ENCODE measurements at places on chromosomes 7 and 10. TPM values are rescaled to one million over a fixed set of nuclear protein-coding genes. Genes with fewer than 3 reads are reported as not detected.

Gene UTF1
- total RNA-seq = not detected

- no peaks in the 10 kb centered on the region for H3K36me3 ChIP-seq
- no peak for DNase-seq
- H3K27me3 ChIP-seq = no peaks in the 10 kb centered on the region
- H3K4me3 ChIP-seq = no peak overlapping the region
- H3K27ac ChIP-seq = no peak overlapping the region
Measured at GRCh38 chr7:2474224-2474623, 2.0 kb downstream of the GRIFIN start.

GRCh38 chr7:380711-381210, 90.8 kb downstream of the FOXL3 start:
- H3K27me3 ChIP-seq = peaks cover 31% of the 10 kb centered on the region
- peaks cover 7% of the 10 kb centered on the region for H3K4me1 ChIP-seq
- H3K4me3 ChIP-seq = no peak overlapping the region
- H3K27ac ChIP-seq = no peak overlapping the region
- peak; percentile 8 for DNase-seq

Gene CRPPA
- 6.1 TPM for total RNA-seq

DNA sequence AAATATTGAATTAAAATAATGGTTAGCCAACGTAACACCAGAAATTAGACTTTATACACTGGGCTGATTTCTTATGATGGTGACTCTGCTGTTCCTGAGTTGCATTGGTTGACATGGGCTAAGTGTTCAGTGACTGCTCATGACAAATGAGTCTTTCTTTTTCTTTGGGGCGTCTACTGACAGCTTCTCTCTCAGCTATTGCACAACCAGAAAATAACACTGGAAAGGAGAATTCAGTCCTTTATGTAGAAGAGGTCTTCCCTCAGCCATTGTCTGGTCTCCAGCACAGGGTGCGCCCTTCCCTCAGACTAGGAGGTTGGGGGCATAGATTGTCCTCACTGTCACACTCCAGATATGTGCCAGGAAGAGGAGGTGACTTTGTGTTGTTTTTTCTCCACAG, 21.6 kb downstream of the PNLIP start:
- H3K27ac ChIP-seq = no peak overlapping the region
- no peaks in the 10 kb centered on the region for H3K4me1 ChIP-seq
- DNase-seq = no peak
- no peaks in the 10 kb centered on the region for H3K27me3 ChIP-seq
- no peaks in the 10 kb centered on the region for H3K36me3 ChIP-seq
- no peak overlapping the region for H3K4me3 ChIP-seq

Gene ARMH3
- total RNA-seq = 62.7 TPM

DNA sequence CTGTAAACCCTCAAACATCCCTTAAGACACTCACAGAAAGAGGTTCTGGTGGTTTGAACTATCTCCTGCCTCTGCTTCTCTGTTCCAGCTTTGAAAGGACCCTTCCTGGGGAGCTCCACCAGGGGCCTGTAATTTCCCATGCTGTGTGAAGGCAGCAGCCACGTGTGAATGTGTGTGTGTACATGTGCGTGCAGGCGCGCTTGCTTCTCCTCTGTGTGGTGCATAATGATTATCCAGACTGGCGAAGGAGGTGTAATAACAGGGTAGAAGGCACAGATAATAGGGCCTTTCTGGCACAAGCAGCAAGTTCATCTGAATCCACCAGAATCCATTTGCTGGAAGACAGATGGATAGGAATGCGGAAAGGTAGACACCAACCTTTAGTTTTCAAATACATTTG, 466.5 kb downstream of the GRID1 start:
- H3K36me3 ChIP-seq = no peaks in the 10 kb centered on the region
- no peak overlapping the region for H3K4me3 ChIP-seq
- H3K27me3 ChIP-seq = no peaks in the 10 kb centered on the region
- H3K4me1 ChIP-seq = no peaks in the 10 kb centered on the region
- H3K27ac ChIP-seq = no peak overlapping the region
- DNase-seq = no peak

Gene LARP4B
- total RNA-seq = 69.7 TPM

DNA sequence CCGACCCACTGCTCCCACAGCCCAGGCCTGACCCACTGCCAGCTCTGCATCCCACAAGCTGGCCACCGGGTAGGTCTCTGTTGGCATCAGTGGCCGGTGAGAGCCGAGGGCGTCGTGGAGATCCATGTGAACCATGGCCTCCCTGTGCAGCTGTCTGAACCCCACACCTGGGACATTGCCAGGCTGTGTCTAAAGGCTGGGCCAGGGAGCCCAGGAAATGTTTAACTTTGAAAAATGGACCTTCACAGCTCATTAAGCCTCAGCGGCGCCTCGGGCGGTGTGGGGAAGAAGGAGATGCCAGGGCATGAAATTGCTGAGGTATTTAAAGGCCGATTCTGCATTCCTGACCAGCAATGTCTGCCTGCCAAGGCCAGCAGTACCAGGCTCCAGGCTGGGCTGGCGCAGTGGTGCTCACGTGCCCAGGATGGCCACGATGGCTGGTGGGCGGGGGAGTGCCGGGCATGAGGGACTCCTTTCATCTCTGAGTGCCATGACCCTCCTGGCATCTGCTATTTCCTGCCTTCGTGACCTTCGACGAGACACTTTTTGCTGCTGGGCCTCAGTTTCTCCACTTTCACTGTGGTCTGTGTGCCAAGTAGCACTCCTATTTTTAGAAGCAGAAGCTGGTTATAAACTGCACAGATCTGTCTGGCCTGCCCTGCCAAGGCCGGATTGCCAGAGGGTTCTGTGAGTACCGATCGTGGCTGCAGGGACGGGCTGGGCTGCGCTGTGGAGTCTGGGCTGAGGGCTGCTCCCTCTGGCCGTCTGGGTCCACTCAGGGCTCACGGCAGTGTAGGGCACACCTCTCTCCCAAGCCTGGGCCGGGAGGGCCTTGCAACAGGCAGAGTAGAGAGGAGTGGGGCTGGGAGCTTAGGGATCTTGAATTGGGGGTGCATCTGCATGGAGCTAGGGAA, 21.8 kb downstream of the ELFN1 start:
- H3K27ac ChIP-seq = peak overlapping the region; percentile 76
- DNase-seq = peak; percentile 82
- no peaks in the 10 kb centered on the region for H3K36me3 ChIP-seq
- no peak overlapping the region for H3K4me3 ChIP-seq
- peaks cover 14% of the 10 kb centered on the region for H3K4me1 ChIP-seq
- H3K27me3 ChIP-seq = no peaks in the 10 kb centered on the region

DNA sequence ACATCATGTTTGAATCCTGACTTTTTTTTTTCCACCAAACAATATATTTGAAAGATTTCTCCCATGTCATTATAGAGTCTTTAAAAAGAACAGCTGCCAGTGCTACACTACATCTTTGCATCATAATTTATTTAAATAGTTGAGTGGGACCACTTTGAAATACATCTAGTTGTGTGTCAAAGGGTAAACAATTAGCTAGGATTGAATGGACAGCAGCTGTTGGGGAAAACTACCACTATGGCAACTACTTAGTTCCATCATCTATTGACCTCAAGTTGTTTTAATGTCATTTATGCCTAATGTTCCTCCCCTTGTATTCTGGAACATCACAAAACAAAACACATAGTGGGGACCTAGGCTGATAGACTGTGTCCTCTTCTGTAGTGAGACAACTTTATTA, 985.1 kb downstream of the SORCS1 start:
- H3K4me1 ChIP-seq = no peaks in the 10 kb centered on the region
- no peak overlapping the region for H3K27ac ChIP-seq
- H3K4me3 ChIP-seq = no peak overlapping the region

DNA sequence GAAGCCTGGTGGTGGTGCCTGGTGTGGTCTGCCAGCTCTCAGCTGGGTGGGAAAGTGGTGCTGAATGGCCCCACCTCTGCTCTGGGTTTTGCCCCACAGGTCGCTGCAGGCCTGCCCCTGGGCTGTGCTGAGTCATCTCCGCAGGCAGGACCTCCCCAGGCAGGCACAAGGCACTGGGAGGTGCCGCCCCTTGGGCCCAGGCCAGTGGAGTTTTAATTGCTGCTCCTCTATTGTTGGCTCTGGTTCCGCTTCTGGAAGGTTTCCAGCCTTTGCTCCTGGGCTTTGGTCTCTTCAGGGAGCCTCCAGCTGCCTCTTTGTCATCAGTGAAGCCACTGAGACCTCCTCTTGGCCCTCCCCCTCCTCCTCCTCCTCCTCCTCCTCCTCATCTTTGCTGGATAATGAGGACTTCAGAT, 180.3 kb upstream of the GRB10 start:
- H3K36me3 ChIP-seq = no peaks in the 10 kb centered on the region
- peak; percentile 85 for DNase-seq
- peaks cover 7% of the 10 kb centered on the region for H3K4me1 ChIP-seq
- no peak overlapping the region for H3K27ac ChIP-seq
- no peak overlapping the region for H3K4me3 ChIP-seq

Gene CYP26C1
- total RNA-seq = not detected

Gene TCTN3
- 20.6 TPM for total RNA-seq

Gene CPA4
- total RNA-seq = not detected

GRCh38 chr7:44262031-44262430, 61.3 kb downstream of the YKT6 start:
- no peak overlapping the region for H3K4me3 ChIP-seq
- peaks cover 84% of the 10 kb centered on the region for H3K4me1 ChIP-seq
- no peak overlapping the region for H3K27ac ChIP-seq
- H3K36me3 ChIP-seq = no peaks in the 10 kb centered on the region
- no peak for DNase-seq

Gene ADCYAP1R1
- 2.5 TPM for total RNA-seq

Gene FAM25C
- not detected for total RNA-seq

- H3K27ac ChIP-seq = no peak overlapping the region
- DNase-seq = no peak
- peaks cover 41% of the 10 kb centered on the region for H3K27me3 ChIP-seq
- H3K36me3 ChIP-seq = no peaks in the 10 kb centered on the region
Measured at GRCh38 chr10:26225322-26225721, 8.7 kb downstream of the GAD2 start.

Gene TFPI2
- 0.97 TPM for total RNA-seq

DNA sequence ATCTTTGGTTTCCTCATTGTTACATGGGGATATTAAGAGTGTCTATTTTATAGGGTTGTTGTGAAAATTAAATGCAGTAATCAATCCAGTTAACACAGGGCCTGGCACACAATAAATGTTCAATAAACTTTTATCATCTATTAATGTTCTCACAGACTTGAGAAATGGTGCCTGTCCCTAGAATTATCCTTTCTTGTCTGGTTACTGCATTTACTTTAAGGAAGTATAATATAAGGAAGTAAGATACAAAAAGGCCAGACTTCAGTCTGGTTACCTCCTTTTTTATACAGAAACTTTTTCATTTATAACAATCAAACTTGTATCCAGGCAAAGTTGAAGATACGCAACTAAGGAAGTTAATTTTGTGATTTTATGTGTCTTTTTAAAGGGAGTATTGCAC, 117.0 kb downstream of the LHFPL3 start:
- H3K36me3 ChIP-seq = no peaks in the 10 kb centered on the region
- H3K27ac ChIP-seq = no peak overlapping the region
- no peaks in the 10 kb centered on the region for H3K4me1 ChIP-seq
- no peak for DNase-seq
- H3K4me3 ChIP-seq = no peak overlapping the region
- H3K27me3 ChIP-seq = no peaks in the 10 kb centered on the region

Gene ZNF425
- 1.00 TPM for total RNA-seq

GRCh38 chr10:60898321-60898720, 45.7 kb downstream of the RHOBTB1 start:
- no peaks in the 10 kb centered on the region for H3K36me3 ChIP-seq
- H3K4me3 ChIP-seq = no peak overlapping the region
- H3K27ac ChIP-seq = no peak overlapping the region
- no peak for DNase-seq

DNA sequence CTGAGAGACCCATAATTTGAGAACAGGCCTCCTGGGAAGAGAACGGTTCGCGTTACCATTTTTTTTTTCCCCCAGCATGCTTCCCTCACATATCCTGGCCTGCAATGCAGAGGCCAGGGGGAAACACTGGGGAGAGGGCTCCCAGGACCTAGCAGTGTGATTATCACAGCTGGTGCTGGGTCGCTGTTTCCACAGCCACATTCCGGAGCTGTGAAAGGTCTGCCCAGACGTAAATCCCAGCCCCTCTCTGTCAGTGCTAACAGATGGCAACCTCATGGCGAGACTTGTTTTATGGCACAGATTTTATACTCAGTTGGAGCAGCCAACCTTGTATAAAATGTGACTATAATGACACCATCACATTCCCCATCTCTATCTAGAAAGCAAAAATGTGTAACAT, 150.5 kb downstream of the PLXDC2 start:
- DNase-seq = no peak
- no peaks in the 10 kb centered on the region for H3K36me3 ChIP-seq
- no peak overlapping the region for H3K4me3 ChIP-seq
- peaks cover 24% of the 10 kb centered on the region for H3K4me1 ChIP-seq
- H3K27me3 ChIP-seq = no peaks in the 10 kb centered on the region

DNA sequence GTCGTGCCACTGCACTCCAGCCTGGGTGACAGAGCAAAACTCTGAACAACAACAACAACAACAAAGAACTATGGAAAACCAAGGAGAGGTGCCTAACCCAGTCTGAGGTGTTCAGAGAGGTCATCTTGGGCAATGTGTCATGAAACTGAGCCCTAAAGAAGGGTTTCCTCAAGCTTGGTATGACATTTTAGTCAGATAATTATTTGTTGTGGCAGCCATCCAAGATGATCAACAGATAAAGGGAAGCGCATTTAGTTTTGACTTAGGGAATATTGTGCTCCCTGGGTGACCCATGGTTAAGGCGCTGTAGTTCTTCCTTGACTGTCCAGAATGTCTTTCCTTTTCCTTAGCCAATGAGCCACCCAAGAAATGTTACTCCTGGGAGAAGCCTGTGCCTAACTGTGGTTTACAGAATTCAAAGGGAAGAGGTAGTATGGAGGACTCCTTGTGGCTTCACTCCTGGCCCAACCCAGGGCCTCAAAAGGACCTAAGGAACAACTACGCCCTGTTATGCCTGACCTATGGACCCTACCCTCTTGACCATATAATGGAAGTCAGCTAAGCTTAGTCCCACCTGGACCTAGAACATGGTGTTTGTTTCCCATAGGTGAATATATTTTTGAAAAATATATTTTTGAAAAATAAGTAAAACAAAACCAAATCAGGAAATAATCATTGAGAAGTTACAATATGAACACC, 42.4 kb downstream of the TPST1 start:
- H3K4me3 ChIP-seq = no peak overlapping the region
- H3K36me3 ChIP-seq = no peaks in the 10 kb centered on the region
- no peaks in the 10 kb centered on the region for H3K27me3 ChIP-seq
- H3K4me1 ChIP-seq = no peaks in the 10 kb centered on the region

Gene SLC13A1
- total RNA-seq = not detected

- DNase-seq = no peak
- no peak overlapping the region for H3K27ac ChIP-seq
- no peak overlapping the region for H3K4me3 ChIP-seq
- H3K4me1 ChIP-seq = no peaks in the 10 kb centered on the region
Measured at GRCh38 chr7:122199171-122199570, 55.1 kb upstream of the AASS start.

Gene BMPER
- total RNA-seq = 0.62 TPM

DNA sequence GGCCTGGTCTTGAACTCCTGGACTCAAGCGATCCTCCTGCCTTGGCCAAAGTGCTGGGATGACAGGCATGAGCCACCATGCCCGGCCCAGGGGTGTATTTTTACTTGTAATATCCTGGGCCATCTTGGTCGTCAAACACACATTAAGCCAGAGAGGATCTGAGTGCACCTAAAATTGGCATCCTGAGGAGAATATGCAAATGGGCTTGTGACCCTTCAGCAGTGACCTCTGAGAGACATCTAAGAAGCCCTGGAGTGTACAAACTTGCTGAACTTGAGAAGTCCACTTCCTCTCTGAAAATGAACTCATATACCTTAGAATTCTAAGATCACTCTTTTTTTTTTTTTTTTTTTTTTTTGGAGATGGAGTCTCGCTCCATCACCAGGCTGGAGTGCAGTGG, 372.0 kb upstream of the C7orf33 start:
- no peaks in the 10 kb centered on the region for H3K36me3 ChIP-seq

Gene ASAH2
- 1.7 TPM for total RNA-seq
